Left renal cortex interstitium (tissue), 4 donors: ENCODE measurements at places on chromosomes 3 and 15. TPM values are rescaled to one million over a fixed set of nuclear protein-coding genes. Genes with fewer than 3 reads are reported as not detected.

GRCh38 chr3:16124636-16125035, 49.8 kb upstream of the GALNT15 start:
- DNase-seq, result no peak

DNA sequence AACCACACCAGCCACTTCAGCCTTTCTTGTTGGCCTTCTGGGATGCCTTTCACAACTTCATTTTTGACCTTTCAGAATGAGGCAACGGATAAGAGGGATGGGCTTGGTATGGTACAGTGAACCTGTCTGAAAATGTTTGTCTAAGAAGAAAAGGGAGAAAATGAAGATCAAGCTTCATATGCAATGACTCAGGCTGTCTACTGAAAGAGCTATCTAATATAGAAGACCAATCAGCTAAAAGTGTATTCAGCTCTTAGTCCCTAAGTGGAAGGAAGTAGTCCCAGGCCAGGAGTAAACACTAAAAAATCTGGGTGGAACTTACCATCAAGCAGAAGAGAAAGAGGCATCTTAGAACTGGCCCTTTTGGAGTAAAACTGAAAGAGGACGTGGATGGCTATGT, 12.2 kb upstream of the UPK1B start:
- DNase-seq, result no peak

Gene ZPLD1
- polyA plus RNA-seq, result 0.35 TPM

Gene IMPG2
- polyA plus RNA-seq, result 0.46 TPM

Gene IL5RA
- 0.49 TPM for polyA plus RNA-seq

DNA sequence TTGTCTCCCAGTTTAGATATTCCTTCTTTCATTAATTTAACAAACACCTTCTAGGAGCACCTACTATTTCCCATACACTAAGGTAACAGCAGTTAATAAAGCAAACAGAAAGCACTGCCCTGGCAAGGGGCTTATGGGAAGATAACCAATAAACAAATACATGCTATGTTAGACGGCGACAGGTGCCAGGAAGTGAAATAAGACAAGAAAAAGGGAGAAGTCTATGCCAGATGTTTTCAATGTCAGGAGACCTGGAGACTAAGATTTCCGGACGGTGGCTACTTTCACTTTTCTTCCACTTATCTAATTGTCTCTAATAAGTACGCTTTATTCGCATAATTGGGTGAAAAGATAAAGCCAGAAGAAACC, 32.5 kb upstream of the ZNF445 start:
- no peak for DNase-seq

Gene HHLA2
- polyA plus RNA-seq, result 21.5 TPM

- DNase-seq, result no peak
Measured at GRCh38 chr15:99250001-99250400, 620 bp upstream of the TTC23 start.

- no peak for DNase-seq
Measured at GRCh38 chr15:25433118-25433865, 5.5 kb downstream of the UBE3A start.

Gene SH2D7
- 0.95 TPM for polyA plus RNA-seq

Gene SLC26A6
- polyA plus RNA-seq, result 22.7 TPM

Gene CSTA
- 1.5 TPM for polyA plus RNA-seq

- DNase-seq, result no peak
Measured at GRCh38 chr3:152635389-152635788, 199.5 kb upstream of the P2RY1 start.

Gene GABRR3
- polyA plus RNA-seq, result not detected

GRCh38 chr3:41794748-41795589, 166.9 kb downstream of the ULK4 start:
- no peak for DNase-seq

Gene CP
- polyA plus RNA-seq, result 0.47 TPM

GRCh38 chr3:13213490-13213889, 140.3 kb upstream of the IQSEC1 start:
- DNase-seq, result no peak

GRCh38 chr3:125140011-125140817, 72.3 kb downstream of the SLC12A8 start:
- no peak for DNase-seq

DNA sequence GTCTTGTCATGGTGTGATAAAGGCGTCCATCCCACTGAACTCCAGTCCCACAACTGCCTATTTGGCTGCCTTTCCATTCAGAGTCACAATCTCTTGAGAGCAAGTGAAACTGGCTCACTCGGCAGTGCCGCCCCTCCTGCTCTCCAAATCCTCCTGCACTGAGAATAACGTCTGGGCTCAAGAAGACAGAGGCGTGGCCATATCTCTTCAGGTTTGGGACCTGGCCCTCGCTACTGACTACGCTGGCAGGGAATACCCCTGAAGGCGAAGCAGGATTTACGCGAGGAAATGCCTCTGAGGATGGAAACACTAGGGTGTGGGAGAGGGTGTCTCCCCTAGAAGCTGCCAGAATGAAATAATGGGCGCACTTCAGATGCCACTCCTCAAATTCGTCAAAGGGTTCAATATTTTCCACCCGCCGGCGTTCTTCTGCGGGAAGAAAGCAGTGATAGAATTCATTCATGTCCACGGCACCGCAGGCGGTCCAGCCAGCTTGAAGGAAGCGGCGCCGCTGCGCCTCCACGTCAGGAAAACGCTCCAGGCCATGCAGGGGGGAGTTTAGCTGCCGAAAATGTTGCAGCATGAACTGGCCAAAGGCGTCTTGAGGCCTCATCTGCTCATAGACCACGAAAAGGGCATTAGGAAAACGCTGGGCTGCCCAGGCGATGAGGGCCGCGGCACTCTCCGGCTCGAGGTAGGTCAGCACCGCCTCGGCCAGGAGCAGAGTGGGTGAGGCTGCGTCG, 985 bp downstream of the LCMT2 start:
- DNase-seq, result peak; percentile 28
